ENCODE measurements at places on chromosomes 3 and 15.

GRCh38 chr3:114408736-114409670 is 115.2 kb downstream of the TIGIT start:
- no peaks in the 10 kb centered on the region for H3K27me3 ChIP-seq
- H3K36me3 ChIP-seq: no peaks in the 10 kb centered on the region
- H3K4me1 ChIP-seq: no peaks in the 10 kb centered on the region
- H3K4me3 ChIP-seq: no peak overlapping the region
- DNase-seq: peak; percentile 39

DNA sequence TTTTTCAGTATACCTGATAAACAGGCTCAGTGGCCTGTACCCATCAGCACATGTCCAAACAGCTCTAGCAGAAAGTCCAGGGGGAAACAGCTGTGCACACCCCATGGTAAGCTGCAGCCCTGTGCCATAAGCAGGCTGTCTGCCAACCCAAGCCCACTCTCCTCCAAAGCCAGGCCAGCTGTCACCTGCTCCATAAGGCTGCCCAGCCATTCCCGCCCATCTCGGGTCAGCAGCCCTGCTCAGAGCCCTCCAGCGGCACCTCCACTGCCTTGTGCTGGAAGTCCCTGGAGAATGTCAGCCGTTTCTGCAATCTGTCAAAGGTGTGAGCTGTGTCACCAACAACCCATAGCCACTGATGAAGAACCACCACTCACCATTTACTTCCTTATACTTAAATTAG is 82.0 kb downstream of the NTRK3 start:
- no peaks in the 10 kb centered on the region for H3K27me3 ChIP-seq
- H3K4me3 ChIP-seq: no peak overlapping the region
- H3K27ac ChIP-seq: no peak overlapping the region
- no peaks in the 10 kb centered on the region for H3K4me1 ChIP-seq

DNA sequence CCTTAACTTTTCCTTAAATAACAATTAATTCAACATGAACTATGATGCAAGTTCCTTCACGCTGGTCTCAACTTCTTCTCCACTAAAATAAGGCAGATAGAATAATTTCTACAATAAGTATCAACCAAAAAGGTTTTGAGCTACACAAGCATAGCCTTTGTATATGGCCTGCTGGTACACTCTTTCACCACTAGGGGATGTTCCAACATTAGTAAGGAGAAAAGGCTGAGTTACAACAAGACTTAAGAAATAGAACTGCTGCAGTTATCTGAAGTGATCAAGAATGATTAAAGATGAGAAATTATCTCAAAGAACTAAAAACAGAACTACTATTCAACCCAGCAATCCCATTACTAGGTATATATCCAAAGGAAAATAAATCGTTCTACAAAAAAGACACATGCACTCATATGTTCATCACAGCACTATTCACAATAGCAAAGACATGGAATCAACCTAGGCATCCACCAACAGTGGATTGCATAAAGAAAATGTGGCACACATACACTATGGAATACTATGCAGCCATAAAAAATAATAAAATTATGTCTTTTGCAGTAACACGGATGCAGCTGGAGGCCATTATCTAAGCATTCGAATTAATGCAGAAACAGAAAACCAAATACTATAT is 14.4 kb downstream of the ATP13A3 start:
- H3K27me3 ChIP-seq: no peaks in the 10 kb centered on the region
- H3K27ac ChIP-seq: no peak overlapping the region
- peaks cover 11% of the 10 kb centered on the region for H3K4me1 ChIP-seq
- H3K36me3 ChIP-seq: no peaks in the 10 kb centered on the region

DNA sequence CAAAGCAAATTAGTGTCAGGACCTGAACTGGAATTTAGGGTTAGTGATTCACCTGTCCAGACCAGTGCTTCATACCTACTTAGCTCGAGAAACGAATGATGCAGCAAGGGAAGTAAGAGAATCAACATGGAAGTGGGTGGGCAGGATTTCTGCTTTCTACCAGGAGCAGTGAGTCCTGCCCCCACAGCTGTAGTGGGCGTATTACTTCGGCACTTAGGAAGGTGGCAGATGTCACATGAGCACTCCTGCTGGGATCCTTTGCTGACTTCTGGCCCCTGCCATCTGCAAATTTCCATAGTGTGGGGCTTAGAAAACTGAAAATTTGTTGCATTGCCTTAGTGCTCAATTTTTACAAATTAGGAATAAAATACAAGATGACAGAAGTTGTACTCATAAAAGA is 31.2 kb downstream of the RYR3 start:
- no peaks in the 10 kb centered on the region for H3K4me1 ChIP-seq
- H3K27ac ChIP-seq: no peak overlapping the region
- H3K27me3 ChIP-seq: no peaks in the 10 kb centered on the region
- no peak overlapping the region for H3K4me3 ChIP-seq
- peak; percentile 41 for DNase-seq

- H3K36me3 ChIP-seq: no peaks in the 10 kb centered on the region
- no peaks in the 10 kb centered on the region for H3K27me3 ChIP-seq
- H3K4me1 ChIP-seq: peaks cover 2% of the 10 kb centered on the region
- H3K4me3 ChIP-seq: no peak overlapping the region
- H3K27ac ChIP-seq: no peak overlapping the region
- DNase-seq: peak; percentile 49
Measured at GRCh38 chr3:36874424-36874823, 70.4 kb downstream of the TRANK1 start.

- H3K4me3 ChIP-seq: no peak overlapping the region
- no peak overlapping the region for H3K27ac ChIP-seq
- H3K4me1 ChIP-seq: no peaks in the 10 kb centered on the region
- DNase-seq: no peak
Measured at GRCh38 chr3:187841560-187841959, 96.3 kb upstream of the BCL6 start.

GRCh38 chr3:102069211-102069662 is 219.9 kb downstream of the NFKBIZ start:
- H3K27ac ChIP-seq: no peak overlapping the region
- H3K27me3 ChIP-seq: no peaks in the 10 kb centered on the region
- no peaks in the 10 kb centered on the region for H3K36me3 ChIP-seq
- H3K4me3 ChIP-seq: no peak overlapping the region
- H3K4me1 ChIP-seq: no peaks in the 10 kb centered on the region

DNA sequence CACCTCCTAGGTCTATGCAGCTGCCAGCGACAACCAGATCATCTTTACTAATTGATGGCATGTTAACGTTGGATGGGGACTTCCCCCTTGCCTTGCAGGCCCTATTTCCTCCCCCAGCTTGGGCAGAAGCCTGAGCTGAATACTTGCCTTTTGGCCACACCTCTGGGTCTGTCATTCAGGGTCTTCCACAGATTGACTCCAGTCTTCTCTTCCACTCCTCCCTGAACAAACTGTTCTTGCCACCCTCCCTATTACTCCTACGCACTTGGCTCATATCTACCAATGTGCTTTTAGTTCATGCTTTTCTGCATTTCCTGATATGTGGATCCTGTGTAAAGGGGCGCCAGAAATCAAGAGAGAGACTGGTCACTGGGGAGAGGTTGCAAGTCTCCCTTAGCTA is 73.5 kb downstream of the DNASE1L3 start:
- peaks cover 26% of the 10 kb centered on the region for H3K36me3 ChIP-seq
- H3K27me3 ChIP-seq: no peaks in the 10 kb centered on the region
- H3K4me1 ChIP-seq: no peaks in the 10 kb centered on the region
- DNase-seq: no peak
- no peak overlapping the region for H3K27ac ChIP-seq
- H3K4me3 ChIP-seq: no peak overlapping the region

DNA sequence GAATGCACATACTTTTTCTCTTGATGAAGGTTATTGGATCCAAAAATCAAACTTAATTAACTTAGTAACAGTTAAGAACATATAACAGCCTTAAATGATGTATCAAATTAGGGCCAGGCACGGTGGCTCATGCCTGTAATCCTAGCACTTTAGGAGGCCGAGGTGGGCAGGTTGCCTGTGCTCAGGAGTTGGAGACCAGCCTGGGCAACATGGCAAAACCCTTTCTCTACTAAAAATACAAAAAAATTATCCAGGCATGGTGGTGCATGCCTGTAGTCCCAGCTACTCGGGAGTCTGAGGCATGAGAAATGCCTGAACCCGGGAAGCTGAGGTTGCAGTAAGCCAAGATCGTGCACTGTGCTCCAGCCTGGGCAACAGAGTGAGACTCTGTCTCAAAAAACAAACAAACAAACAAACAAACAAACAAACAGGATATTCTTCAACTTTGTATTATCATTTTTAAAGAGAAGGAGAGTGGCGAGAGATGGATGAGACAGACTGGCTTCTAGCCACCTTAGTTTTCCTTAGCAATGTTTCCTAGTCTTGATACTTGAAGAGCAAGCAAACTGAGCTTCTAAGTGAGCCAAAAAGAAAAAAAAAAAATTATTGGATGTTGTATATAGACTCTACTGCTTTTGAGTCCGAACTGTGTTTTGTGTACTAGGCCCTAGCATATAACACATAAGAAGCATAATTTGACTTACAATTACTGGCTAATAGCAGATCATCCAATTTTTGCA is 13.8 kb downstream of the SPRED1 start:
- no peaks in the 10 kb centered on the region for H3K4me1 ChIP-seq
- no peak overlapping the region for H3K4me3 ChIP-seq
- H3K27me3 ChIP-seq: no peaks in the 10 kb centered on the region
- H3K27ac ChIP-seq: no peak overlapping the region
- DNase-seq: no peak

DNA sequence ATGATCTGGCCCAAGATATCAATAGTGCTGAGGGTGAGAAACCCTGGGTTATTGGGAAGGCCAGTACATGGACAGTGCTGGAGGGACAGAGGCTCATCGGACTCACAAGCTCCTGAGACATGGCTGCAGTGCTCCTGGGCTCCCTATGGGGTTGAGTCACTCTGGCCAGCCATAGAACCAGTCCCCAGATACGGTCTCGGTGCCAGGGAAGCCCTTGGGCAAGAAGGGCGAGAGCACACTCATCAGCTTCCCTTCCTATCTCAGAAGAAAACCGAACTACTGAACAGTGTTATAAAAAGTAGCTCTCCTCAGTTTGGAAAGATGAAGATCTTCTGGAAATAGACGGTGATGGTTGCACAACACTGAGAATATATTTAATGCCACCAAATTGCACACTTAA is 34.4 kb downstream of the POC1A start:
- no peaks in the 10 kb centered on the region for H3K36me3 ChIP-seq
- no peaks in the 10 kb centered on the region for H3K27me3 ChIP-seq
- no peak overlapping the region for H3K4me3 ChIP-seq
- no peaks in the 10 kb centered on the region for H3K4me1 ChIP-seq

DNA sequence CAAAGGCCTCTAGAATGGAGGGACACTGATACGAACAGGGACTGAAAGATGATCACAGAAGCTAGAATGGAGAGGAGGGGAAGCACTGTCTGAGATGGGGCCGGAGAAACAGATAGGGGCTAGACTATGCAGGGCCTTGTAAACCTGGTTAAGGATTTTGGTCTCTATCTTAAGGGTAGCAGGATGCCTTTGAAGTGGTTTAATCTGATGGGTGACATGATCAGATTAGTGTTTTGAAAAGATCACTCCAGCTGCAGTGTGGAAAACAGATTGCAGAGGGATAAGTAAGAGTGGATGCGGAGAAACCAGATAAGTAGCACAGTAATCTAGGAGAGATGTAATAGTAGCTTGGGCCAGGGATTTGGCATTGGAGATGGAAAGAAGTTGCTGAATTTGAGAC is 108.1 kb downstream of the RSRC1 start:
- H3K4me1 ChIP-seq: peaks cover 5% of the 10 kb centered on the region
- H3K27ac ChIP-seq: no peak overlapping the region
- DNase-seq: peak; percentile 83
- no peaks in the 10 kb centered on the region for H3K36me3 ChIP-seq
- H3K27me3 ChIP-seq: no peaks in the 10 kb centered on the region

DNA sequence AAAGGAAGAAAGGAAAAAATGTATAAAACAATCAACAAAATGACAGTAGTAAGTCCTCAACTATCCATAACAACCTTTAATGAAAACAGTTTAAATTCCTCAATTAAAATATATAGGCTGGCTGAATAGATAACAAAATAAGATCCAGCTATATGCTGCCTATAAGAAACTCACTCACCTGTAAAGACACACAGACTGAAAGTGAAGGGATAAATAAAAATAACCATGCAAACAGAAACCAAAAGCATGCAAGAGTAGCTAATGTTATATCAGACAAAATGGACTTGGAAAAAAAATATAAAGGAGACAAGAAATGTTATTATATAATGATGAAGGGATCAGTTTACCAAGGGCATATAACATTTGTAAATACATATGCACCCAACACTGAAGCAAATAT is 51.2 kb downstream of the AP4E1 start:
- H3K27ac ChIP-seq: no peak overlapping the region
- H3K4me3 ChIP-seq: no peak overlapping the region
- DNase-seq: no peak

DNA sequence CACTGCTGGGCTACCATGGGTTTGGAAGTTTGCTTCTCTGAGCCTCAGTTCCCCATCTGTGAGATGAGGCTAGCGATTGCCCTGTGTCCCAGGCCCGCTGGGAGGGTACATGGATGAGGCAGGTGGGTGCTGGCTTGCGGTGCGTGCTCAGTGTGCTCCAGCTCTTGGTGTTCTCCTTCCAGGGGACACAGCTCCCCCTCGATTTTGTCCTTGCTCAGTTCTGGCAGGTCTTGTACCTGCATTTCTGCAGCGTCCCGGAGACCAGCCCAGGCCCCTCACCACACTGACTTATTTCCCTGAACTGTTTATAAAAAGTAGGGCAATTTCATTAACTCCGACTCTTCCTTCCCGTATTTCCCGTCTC is 95.4 kb downstream of the TBC1D2B start:
- no peaks in the 10 kb centered on the region for H3K27me3 ChIP-seq
- no peak overlapping the region for H3K4me3 ChIP-seq
- no peaks in the 10 kb centered on the region for H3K4me1 ChIP-seq
- DNase-seq: no peak
- H3K36me3 ChIP-seq: no peaks in the 10 kb centered on the region

DNA sequence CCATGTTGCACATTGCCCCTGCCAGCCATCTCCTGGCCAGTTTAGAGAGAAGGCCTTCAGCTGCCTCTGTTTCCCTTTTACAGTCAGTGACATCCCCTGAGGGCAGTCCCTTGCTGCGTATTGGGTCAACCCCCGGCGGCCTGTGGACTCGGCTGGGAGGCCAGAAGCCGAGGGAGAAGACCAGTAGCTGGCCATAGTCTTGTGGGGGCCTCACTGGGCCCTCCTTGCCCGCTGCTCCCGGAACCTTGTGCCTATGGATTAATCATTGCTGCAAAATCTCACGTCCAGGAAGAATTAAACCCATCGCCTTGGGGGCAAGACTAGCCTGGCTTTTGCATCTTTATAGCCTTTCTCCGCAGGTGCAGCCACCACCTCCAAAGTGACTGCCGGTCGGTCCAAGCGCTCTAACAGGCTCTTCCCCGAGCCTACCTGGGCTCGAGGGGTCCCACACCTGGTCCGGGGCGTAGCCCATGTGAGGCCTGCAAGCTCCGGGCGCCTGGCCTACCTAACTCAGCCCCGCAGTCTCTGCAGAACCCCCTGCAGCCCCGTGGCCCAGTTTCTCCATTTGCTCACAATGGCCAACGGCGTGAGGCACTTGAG is 870 bp upstream of the CHAC1 start:
- H3K36me3 ChIP-seq: peaks cover 5% of the 10 kb centered on the region
- H3K4me1 ChIP-seq: no peaks in the 10 kb centered on the region

GRCh38 chr15:58501636-58502188 is 69.9 kb downstream of the LIPC start:
- DNase-seq: no peak
- no peak overlapping the region for H3K27ac ChIP-seq
- H3K4me3 ChIP-seq: no peak overlapping the region
- no peaks in the 10 kb centered on the region for H3K36me3 ChIP-seq
- no peaks in the 10 kb centered on the region for H3K27me3 ChIP-seq

- no peaks in the 10 kb centered on the region for H3K27me3 ChIP-seq
- no peak for DNase-seq
- H3K36me3 ChIP-seq: no peaks in the 10 kb centered on the region
- H3K27ac ChIP-seq: peak overlapping the region; percentile 33
Measured at GRCh38 chr15:62656071-62656470, 386.5 kb upstream of the TPM1 start.
